ENCODE measurements at places on chromosomes 4 and X. TPM values are rescaled to one million over a fixed set of nuclear protein-coding genes. Genes with fewer than 3 reads are reported as not detected.

The MND1 gene
- 10.3 TPM for polyA plus RNA-seq

The GC gene
- polyA plus RNA-seq, result not detected

- no peak for DNase-seq
Measured at GRCh38 chrX:84453351-84454246, 48.7 kb downstream of the HDX start.

GRCh38 chr4:161791796-161792556, 371.8 kb downstream of the FSTL5 start:
- DNase-seq, result no peak

DNA sequence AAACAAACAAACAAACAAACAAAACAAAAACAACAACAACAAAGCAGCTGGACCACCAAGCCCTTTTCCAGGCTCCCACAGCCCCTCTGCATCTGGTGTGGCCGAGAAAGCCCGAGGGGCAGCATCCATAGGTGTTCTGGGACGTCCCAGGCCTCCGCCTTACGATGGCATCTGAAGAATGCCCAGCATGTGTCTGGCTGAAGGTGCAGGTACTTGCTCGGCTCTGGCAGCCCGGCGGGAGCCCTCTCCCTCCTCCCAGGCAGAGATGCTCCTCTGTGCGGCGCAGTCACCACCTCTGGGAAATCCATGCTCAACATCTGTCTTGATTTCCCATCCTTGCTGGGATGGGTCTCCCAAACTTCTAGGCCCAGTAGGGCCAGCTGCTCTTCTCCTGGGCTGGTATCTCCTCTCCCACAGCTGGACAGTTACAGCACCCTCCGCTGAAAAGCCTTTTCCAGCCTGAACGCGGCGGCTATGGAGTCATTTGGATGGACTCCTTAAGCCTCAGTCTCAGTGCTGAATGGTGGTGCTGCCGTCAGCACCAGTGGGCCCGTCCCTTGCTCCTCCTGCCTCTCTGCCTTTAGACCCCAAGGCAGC, 4.3 kb downstream of the PSAPL1 start:
- DNase-seq, result peak; percentile 80

The CAPN6 gene
- polyA plus RNA-seq, result 22.7 TPM

The RPS3A gene
- 5,621 TPM for polyA plus RNA-seq

The PNMA3 gene
- 3.9 TPM for polyA plus RNA-seq
